ENCODE measurements at places on chromosomes 6 and 20. TPM values are rescaled to one million over a fixed set of nuclear protein-coding genes. Genes with fewer than 3 reads are reported as not detected.

The NRN1 gene
- 25.6 TPM for total RNA-seq

The CAGE1 gene
- total RNA-seq = not detected

DNA sequence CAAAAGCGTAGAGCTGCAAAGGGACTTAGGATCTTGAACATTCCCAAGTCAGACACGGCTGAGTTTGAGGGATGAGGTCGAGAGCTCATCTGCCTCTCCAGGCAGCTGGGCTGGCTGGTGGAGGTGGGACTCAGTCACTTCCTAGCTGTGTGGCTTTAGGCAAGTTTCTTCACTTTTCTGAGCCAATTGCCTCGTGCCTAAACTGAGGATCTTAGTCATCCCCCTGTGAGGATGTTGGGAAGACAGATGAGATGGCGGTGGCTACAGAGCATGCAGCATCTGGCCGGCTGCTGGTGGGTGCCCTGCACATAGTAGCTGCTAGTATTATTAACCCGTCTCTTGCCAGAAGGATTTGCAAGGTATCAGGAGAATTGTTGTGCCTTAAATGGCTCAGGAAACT lies 27.5 kb downstream of the TFAP2C start:
- no peaks in the 10 kb centered on the region for H3K27me3 ChIP-seq
- no peak overlapping the region for H3K27ac ChIP-seq
- no peak for DNase-seq
- no peaks in the 10 kb centered on the region for H3K4me1 ChIP-seq

DNA sequence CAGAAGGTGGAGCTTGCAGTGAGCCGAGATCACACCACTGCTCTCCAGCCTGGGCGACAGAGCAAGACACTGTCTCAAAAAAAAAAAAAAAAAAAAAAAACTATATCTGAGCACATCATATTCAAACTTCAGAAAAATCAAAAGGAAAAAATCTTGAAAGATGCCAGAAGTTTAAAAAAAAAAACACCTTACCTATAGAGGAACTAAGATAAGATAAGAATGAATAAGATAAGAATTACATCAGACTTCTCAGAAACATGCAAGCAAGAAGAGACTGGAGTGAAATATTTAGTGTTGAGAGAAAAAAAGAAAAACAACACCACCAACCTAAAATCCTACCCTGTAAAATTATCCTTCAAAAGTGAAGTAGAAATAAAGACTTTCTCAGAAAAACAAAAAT lies 116.8 kb upstream of the ARID1B start:
- H3K4me1 ChIP-seq = no peaks in the 10 kb centered on the region
- H3K27ac ChIP-seq = no peak overlapping the region
- no peak for DNase-seq
- no peak overlapping the region for H3K4me3 ChIP-seq
- no peaks in the 10 kb centered on the region for H3K36me3 ChIP-seq

All from endothelial cell of umbilical vein (primary cell).